Activated CD8-positive, alpha-beta memory T cell treated with anti-CD3 and anti-CD28 coated beads for 1 hour (primary cell): ENCODE measurements at places on chromosomes 12 and 14.

DNA sequence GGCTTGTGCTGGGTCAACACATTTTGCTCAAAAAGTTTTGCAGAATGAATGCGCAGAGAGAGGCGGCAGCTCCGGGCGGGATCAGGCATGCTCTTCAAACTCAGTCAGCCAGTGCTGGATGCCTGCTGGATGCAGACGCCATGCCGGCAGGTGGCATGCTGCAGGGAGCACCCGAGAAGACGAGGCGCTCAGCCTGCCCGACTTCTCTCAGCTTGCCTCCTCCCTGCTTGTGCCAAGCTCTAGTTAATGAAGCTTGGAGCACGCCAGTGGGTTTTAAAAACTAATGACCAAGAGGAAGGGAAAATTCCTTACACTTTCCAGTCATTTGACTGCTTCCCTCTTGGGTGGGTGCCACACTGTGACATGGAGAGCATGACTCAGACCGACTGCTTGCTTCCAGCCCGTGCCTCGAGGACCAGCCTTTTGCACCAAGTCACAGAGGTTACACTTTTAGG is 39.8 kb downstream of the SLC24A4 start:
- DNase-seq = no peak

GRCh38 chr14:59695198-59695597 is 118.6 kb upstream of the CCDC175 start:
- no peak for DNase-seq

GRCh38 chr12:62895351-62895877 is 39.5 kb downstream of the PPM1H start:
- no peak for DNase-seq

- DNase-seq = no peak
Measured at GRCh38 chr14:104280085-104280901, 141.9 kb downstream of the KIF26A start.

- DNase-seq = no peak
Measured at GRCh38 chr12:78531831-78532458, 332.6 kb upstream of the SYT1 start.

- no peak for DNase-seq
Measured at GRCh38 chr12:50699940-50700339, 64.0 kb upstream of the ATF1 start.

DNA sequence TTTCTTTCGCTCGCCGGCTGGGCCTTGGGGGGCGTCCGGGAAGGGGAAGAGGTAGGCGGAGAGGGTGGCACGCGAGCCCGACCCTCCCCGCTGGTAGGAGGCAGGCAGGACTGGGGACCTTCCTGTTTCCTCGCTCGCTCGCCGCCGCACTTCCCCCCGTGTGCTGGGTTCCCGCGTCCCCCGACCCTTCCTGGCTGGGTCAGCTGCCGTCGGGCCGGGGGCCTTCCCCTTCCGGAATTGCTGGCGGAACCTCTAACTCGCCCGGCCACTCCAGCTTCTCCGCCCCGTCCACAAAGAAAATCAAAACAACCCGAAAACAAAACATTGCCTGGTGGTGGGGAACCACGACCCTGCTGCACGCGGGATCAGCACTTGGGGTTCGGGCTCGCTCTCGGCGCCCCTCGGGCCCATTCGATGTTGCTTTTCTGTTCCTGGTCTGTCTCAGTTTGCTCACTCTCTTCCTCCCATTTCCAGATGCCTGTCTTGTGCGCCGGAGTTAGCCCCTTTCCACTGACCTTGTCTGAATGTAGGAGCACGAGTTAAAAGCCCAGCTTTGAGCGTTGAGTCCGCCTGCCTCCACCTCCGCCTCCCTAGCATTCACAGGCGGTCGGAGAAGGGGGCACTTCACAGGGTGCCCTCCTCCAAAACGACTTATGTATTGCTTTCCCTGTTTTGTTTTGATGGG is 581 bp downstream of the PAPOLA start:
- DNase-seq = no peak

DNA sequence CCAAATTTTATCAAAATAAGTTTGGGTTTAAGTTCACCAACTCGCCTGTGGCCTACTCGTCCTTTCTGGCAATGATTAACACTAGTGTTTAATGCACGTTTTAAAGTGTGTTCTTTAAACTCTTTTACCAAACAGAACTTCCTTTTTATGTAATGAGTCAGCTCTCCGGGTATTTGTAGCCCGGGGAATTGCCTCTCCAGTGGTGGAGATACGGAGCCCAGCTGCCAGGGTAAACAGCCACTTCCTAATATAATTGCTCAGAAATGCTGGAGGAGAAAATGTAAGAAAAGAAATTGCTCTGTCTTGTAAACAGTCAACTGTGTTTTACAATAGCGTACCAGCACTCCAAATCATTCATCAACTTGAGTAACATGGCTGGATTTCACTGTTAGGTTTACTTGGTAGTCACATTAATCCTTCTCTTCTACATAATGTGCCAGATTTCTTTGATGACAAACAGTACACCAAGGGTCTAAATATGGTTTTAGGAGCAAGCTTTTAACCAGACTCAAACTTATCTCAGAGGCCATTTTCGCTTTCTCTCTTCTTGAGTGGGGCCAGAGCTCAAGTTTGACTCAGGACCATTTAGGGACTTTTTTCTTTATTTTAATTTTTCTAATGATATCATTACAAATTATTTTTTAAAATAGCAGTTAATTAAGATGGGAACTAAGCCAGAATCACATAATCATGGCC is 101.2 kb upstream of the SLC38A2 start:
- DNase-seq = no peak

DNA sequence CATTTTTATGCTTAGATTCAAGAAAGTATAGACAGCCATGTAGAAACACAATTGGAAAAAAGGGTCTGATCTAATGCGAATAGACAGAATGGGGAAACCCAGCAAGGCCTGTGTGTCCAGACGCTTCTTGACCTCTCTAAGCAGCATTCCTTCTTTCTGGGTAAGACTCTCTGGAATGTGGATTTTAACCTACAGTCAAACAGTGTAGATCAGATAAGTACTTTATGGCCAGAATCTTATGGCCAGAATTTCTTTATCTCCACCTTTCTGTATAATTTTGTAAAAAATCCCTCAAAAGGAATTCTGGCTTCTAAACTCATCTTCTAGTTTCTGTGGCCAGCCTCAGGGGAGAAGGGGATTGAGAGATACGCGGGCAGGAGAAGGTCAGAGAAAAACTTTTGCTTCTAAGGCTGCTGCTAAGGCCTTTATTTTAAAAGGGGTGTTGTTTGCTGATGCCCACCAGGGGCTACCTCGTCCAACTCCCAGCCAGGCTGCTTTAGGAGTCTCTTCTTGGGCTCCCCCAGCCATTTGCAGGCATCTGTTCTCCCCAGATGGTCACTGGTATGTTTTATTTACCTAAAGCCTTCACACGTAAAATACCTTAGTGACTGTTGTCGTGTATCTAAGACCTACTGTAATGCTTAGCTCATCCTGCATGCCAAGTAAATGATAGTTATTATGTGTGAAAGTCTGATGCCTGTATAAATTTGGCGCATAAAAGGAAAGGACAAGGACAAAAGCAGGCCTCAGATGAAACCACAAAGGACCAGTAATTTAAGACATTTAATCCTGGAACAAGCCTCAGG is 68.4 kb downstream of the ANO6 start:
- no peak for DNase-seq

- no peak for DNase-seq
Measured at GRCh38 chr12:81797100-81797499, 38.0 kb upstream of the PPFIA2 start.

- DNase-seq = no peak
Measured at GRCh38 chr12:52354200-52354599, 13.1 kb downstream of the KRT85 start.

GRCh38 chr14:61140271-61140670 is 140.9 kb downstream of the TMEM30B start:
- no peak for DNase-seq
